ENCODE measurements at places on chromosomes 7 and 10.

- no peak for DNase-seq
These were observed 19.8 kb downstream of the MDFIC start for GRCh38 chr7:114941692-114942091.

DNA sequence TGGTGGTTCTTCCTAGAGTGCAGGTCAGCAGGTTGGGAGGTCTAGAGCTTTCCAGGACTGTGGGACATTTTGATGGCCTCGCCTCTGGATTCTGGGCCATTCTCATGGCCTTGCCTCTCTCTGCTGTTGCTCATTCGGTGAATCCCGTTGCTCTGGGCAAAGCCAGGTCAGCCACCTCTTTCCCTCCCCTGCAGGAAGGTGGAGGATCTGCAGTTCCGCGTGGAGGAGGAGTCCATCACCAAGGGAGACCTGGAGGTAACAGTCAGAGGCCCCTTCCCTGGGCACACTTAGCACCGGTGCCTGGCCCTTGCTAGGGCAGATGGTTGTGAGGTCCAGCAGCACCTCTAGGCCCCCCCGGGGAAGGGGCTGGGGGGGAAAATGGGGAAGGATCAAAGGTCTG lies 74.9 kb downstream of the CLIP2 start:
- DNase-seq: no peak

DNA sequence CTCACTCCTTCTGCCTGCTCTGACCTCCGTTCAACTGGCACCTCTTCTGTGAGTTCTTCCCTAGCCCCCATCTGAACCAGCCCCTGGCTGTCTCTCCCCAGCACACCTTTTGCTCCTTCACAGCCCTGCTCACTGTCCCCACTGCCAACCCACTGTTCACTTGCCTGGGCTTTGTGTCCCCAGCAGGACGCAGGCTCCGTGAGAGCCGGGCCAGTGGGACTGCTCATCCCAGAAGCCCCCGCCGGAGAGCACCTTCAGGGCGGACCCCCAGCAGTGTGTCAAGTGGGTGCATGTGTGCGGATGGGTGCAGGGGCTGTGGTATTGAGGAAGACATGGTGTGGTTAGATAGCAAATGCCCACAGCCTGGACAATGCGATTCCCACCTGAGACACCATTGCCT lies 148.4 kb upstream of the RNF32 start:
- DNase-seq: no peak

- no peak for DNase-seq
These were observed 60.4 kb upstream of the NCAPG2 start for GRCh38 chr7:158765020-158765419.

- no peak for DNase-seq
These were observed 5.7 kb upstream of the TIAL1 start for GRCh38 chr10:119602241-119603095.

DNA sequence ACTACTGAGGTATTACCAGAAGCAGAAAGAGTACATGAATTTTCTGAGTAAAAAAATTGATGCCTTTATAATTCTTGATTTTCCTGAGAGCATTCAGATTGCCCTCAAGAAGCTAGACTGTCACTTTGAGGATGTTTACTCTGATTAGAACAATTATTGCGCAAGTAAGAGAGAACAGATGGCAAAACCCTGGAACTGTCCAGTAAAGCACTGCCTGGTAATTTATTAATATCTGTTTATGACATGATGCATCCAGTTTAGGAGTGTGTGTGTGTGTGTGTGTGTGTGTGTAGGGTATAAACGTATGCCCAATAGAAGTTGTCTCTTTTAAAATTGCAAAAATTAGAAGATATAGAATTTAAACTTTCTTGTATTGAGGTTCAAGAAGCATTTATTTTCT lies 379.7 kb downstream of the PHTF2 start:
- no peak for DNase-seq

GRCh38 chr7:157539521-157539920 lies 202.7 kb downstream of the DNAJB6 start:
- no peak for DNase-seq

DNA sequence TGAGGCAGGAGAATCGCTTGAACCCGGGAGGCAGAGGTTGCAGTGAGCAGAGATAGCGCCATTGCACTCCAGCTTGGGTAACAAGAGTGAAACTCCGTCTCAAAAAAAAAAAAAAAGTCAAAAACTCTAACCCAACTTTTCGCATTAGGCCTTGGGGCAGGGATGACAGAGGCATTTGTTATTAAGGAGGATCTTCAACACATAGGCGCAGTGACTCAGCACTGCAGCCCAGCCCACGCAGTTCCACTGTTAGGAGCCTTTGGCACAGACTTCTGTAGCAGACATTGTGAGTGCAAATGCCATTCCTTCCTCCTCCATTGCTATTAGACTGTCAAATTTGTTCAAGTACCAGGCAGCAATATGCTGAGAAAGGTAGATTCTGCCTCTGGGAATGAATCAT lies 43.1 kb upstream of the KLHL7 start:
- DNase-seq: no peak

DNA sequence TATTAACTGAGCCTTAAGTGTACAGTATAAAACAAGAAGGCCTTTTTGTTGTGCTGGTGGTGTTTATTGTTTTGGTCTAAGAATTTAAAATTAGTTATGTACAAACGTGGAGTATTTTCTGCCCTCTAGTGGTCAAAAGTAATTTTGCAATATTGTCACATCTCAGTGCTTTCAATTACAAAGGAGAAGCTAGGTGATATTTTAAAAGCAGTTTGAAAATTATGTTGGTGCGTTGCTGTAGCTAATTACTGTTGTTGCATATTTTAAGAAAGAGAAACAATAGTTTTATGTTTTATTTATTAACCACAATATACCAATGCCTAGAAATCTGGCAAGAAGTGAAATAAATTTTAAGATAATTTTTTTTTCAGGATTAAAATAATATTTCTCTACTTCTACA lies 11.4 kb downstream of the NPVF start:
- no peak for DNase-seq

GRCh38 chr7:132879579-132879978 lies 202.3 kb downstream of the CHCHD3 start:
- no peak for DNase-seq

DNA sequence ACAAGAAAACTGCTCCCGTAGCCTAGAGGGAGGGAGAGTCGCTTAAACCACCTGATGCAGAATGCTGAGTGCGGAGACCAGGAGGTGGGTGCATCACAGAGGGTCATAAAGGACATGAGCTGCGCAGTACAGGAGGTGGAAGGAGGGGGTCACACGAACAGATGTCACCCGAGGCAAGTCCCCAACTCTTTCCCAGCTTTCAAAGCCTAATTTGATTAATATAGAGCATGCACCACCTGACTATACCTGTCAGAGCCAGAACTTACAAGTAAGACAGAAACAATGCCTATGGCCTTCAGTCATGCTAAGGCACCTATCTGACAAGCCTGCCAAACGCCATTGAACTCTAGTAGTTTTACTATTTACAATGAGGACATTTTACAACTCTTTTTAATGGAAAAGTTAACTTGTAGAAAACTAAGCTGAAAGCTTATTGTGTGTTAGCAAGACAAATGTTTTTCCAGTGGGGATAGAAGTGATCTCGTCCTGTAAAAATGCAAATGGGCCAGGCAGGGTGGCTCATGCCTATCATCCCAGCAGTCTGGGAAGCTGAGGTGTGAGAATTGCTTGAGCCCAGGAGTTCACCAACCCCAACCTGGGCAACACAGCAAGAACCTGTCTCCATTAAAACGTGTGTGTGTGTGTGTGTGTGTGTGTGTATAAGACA lies 1.1 kb upstream of the VOPP1 start:
- no peak for DNase-seq

GRCh38 chr7:74256491-74257408 lies 2.6 kb upstream of the RFC2 start:
- DNase-seq: no peak

DNA sequence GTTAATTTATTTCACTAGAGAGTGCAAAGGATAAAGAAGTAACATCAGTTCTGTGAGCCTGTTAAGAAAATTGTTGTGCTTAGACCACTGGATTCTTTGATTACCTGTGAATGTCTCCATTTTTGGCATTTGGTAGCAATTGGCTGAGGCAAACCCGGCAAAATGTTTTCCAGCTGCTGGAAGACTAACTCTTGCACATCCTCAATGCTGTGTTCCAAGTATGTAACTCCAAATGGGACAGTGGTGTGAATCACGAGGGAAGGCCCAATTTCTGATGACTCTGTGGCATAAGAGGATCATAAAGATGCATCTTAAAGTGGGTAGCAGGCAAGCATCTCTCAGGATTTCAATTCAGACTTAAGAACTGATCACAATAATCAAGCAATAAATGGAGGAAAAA lies 268.8 kb downstream of the RNLS start:
- DNase-seq: no peak

GRCh38 chr10:95691281-95691680 lies 2.4 kb downstream of the TCTN3 start:
- DNase-seq: no peak

DNA sequence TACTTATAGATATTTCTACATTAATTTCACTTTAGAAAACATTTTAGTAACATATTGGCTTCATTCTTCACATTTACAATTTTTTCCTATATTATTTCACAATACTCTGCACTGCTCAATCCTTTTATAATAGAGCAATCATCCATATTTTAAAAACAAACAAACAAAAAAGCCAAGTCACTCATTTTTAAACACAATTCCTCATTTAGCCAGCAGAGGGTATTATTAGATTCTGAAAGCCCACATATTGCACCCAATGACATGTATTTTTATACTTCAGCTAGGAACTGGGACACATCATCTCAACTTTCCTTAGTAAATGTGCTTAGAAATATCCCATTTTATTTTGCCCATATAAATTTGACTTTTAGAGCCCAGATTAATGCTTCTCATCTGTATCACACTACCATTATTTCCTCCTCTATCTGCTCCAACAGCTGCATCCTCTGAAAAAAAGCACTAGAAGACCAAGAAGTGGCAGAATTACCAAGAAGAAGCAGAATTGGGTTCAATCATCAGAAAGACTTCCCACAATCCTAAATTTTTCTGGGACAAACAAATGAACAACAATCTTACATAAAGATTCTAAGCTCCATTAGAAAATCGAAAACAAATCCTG lies 29.5 kb downstream of the CTNNA3 start:
- no peak for DNase-seq

GRCh38 chr10:81314471-81314870 lies 560.5 kb upstream of the NRG3 start:
- no peak for DNase-seq

- no peak for DNase-seq
These were observed 145.0 kb upstream of the ZMIZ1 start for GRCh38 chr10:78923647-78924318.

GRCh38 chr7:29815181-29816105 lies 9.1 kb downstream of the WIPF3 start:
- DNase-seq: no peak

GRCh38 chr7:97317575-97317974 lies 200.1 kb downstream of the SDHAF3 start:
- DNase-seq: no peak

DNA sequence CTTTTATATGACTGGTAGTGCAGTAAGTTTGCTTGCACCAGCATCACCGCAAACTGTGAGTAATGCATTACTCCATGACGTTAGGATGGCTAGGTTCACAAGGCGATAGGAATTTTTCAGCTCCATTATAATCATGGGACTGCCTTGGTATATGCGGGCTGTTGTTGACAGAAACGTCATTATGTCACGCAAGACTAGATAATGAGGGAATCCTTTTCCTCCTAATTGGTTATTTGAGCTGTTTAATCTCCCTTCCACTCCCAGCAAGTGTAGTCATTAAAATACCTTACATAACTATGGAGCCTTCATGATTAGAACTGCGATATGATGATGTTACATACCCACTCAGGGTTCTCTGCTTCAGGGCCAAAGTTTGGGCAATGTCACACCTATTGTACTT lies 17.3 kb downstream of the KLLN start:
- no peak for DNase-seq

DNA sequence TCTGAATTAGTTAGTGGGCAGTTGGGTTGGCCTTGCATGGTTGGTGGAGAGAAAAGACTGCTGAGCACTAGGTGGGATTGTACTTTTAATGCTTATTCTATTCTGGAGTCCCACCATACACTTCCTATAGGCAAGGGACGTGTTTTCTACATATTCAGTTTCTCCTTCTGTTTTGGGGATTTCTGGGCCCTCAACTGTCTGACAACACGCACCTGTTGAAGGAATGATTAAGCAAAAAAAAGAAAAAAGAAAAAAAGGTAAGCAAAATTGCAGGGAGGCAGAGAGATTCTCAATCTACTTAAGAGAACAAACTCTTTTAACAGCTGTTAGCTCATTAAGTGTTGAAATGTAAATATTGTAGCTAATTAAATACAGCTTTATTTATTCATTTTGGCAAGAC lies 541.3 kb downstream of the CALN1 start:
- no peak for DNase-seq

DNA sequence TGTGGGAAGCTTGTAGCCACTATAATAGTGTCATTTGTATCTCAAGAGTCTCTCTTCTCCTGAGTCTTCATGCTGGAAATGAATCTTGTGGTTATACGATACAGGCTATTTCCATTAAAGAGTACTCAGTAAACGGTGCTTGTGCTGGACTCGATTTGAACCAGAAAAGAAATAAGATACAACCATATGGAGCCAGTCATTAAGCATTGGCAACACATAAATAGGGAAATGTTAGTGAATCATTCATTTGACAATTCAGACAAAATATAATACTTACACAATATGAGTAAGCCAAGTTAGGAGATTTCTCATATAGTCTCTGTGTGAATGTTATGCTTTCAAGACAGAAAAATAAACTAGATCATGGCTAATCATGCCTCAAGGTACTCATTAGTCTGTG lies 356.8 kb downstream of the PLXDC2 start:
- DNase-seq: no peak

DNA sequence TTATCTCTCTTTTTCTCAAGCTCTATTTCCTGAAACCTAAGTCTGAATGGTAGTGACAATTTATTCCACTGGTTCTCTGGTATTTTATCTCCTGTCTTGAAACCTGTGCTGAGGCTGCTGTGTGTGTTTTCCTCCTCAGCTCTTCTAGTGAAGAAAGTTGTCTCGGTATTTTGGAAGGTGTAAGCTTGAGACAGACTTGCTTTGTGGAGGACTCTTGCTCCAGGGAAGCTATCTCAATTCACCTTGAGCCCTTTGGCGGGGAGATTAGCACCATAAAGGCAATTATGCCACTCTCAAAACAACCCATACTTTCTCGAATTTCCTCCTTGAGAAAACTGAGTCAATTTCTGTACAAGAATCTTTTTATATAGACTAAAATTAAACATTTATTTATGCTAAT lies 141.6 kb downstream of the THSD7A start:
- no peak for DNase-seq

GRCh38 chr10:93074597-93075368 lies 1.1 kb downstream of the CYP26A1 start:
- no peak for DNase-seq

- no peak for DNase-seq
These were observed 134.9 kb upstream of the ADARB2 start for GRCh38 chr10:1872151-1872726.

DNA sequence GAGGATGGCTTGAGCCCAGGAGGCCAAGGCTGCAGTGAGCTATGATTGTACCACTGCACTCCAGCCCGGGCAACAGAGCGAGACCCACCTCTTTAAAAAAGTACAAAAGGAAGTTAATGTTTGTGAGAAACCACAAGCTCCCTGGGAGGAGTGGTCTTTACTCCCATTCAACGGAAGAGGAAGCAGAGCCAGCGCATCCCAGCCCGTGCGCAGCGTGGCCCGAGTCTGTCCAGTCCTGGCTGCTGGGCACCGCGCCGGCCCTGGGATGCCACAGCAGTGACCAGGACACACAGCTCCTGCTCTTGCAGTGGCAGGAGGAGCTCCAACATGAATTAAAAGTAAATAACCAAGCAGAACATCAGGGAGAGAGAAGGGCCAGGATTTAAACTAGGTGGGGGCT lies 68.4 kb downstream of the ELFN1 start:
- DNase-seq: no peak

- no peak for DNase-seq
These were observed 488.4 kb downstream of the ACTR3B start for GRCh38 chr7:153247926-153248325.
